ENCODE measurements at places on chromosomes 16 and 17.

- DNase-seq = no peak
Measured at GRCh38 chr17:57916925-57917858, 38.0 kb downstream of the CUEDC1 start.

GRCh38 chr16:11260596-11260966, 4.6 kb upstream of the SOCS1 start:
- DNase-seq = no peak

- no peak for DNase-seq
Measured at GRCh38 chr17:6212766-6213165, 142.6 kb downstream of the WSCD1 start.

DNA sequence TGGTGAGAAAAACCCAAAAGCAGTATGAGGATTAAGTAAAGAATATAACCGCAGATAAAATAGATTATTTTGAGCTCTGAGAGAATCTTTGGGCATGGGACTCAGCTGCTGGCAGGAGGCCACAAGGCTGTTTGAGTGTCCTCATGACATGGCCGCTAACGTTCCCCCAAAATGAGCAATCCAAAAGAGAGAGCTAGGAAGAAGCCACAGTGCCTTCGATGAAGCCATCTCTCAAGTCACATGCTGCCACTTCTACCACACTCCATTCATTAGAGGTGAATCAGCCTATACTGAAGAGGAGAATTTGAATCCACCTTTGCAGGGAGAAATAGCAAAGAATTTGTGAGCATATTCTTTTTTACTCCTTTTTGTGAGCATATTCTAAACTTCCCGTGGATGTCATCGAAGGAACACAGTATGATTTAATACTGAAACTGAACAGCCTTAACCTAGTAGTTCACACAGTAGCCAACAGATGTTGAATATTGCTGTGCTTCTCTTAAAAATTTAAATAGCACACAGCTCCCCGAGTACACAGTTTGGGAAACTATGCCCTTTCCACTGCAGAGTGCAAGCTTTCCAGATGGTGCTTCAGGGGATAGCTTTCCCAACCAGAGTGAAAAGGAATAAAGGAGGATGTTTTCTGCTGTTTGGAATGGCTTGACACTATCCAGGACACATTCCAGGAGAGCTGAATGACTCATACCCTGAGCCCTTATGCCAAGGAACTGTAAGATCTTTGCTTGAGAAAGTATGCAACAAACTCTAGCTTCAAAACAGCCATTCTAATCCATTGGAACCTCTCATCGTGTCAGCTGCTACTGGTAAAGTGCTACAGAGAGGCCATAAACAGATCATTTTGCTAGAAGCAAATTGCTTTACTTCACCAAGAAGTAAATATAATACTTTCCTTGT, 33.9 kb downstream of the ANKFY1 start:
- no peak for DNase-seq

- no peak for DNase-seq
Measured at GRCh38 chr16:68365167-68365817, 54.5 kb downstream of the PRMT7 start.
